Activated naive CD4-positive, alpha-beta T cell treated with anti-CD3 and anti-CD28 coated beads, Interleukin-2, amount 10 ng/mL, durations not matched to agents 7 days and 5 days (primary cell): ENCODE measurements at places on chromosomes 7 and 10.
A peak's percentile ranks its signal among the peaks of the same experiment; 100 is the strongest.

- peak; percentile 63 for DNase-seq
Measured at GRCh38 chr10:112115781-112116385, 67.7 kb downstream of the GPAM start.

GRCh38 chr7:120990468-120991118 lies 2.1 kb downstream of the CPED1 start:
- DNase-seq, result no peak

- no peak for DNase-seq
Measured at GRCh38 chr10:11794566-11794965, 28.6 kb upstream of the PROSER2 start.

DNA sequence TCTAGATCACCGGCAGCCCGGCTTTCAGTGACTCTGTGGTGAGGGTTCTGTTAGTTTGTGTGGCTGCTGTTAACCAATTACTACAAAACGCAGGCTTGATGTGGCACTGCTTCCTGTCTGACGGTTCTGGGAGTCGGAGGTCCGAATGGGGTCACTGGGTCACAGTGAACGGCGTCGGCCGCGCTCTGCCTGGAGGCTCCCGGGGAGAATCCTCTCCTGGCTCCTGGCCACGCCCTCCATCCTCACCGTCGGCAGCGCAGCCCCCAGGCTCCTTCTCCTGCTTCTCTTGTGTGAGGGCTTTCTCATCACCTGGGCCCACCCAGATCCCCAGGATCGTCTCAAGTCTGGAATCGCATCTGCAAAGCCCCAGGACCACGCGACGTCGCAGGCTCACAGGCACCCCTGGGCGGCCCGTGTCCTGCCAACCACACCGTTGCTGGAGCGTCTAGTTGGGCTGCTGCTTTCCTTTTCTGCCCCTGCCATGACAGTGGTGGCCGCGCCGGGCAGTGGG lies 31.8 kb upstream of the NKX6-2 start:
- DNase-seq, result no peak

DNA sequence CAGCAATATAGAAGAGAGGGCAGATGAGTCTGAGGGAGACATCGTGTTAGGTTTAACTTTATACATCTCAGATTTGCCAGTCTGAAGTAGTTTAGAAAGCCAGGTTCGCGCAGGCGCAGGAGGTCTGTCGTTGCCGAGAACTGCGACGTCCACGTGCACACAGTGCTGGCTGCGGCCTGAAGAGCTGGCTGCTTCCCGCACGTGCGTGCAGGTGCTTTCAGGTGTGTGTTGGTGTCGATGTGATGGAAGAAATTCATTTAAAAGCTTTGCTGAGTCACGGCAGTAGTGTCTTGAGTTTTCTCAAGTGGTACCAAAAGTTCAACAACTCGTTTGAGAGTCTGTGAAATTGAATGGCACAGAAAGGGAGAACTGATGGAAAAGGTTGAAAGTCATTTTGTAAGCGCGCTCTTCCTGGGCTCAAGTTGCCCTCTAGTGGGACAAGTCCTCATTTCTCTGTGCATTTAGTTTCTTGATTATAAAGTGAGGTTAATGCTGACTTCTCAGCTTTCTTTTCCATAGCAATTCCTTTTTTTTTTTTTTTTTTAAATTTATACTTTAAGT lies 18.6 kb downstream of the WDR37 start:
- no peak for DNase-seq

GRCh38 chr7:96320442-96320841 lies 1.5 kb downstream of the SLC25A13 start:
- no peak for DNase-seq

GRCh38 chr10:15223174-15223573 lies 54.7 kb upstream of the NMT2 start:
- no peak for DNase-seq

DNA sequence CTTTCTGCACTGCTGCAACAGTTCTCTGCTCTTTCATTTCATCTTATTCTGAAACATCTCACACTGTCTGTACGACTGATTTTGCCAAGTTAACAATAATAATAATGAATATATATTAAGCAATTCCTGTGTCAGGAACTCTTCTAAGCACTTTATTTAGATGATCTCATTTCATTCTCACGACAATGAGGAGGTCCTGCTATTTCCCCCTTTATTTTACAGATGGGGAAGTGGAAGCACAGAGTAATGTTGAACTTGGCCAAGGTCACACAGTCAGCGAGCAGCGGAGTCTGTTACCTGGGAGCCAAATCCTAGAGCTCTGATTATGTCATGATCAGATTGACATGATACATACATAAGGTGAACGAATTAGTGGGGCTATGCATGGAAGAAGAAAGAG lies 5.8 kb downstream of the MRC1 start:
- DNase-seq, result no peak

GRCh38 chr10:74868392-74868977 lies 42.1 kb downstream of the KAT6B start:
- DNase-seq, result no peak

GRCh38 chr7:29808075-29808801 lies 1.9 kb downstream of the WIPF3 start:
- DNase-seq, result no peak

DNA sequence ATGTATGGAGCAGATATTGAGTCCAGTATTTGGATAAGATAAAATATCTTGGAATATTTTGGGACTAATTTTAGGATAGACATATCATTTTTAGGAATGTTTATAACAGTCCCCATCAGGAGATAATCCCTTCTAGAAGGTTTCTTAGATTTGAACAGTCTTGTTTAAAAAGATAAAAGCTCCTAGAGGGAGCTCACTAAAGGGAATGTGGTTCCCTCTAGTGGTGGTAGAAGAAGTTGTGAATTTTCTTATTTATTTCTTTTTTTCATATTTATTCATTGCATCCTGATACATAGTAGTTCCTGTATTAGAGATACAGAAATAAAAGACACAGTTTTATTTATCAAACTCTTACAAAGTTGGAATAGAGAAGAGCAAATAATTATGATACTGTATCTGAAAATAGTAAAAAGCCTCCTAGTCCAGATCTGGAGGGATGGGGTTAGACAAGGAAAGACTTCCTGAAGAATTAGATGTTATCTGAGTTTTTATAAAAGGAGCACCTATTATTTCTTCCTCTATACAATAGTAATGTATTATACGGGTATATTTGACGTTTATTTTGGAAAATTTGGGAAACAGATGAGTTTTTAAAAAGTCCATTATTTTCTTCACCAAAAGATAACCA lies 24.5 kb upstream of the KLF14 start:
- DNase-seq, result no peak

GRCh38 chr10:53108317-53108934 lies 335.8 kb upstream of the MBL2 start:
- DNase-seq, result no peak

DNA sequence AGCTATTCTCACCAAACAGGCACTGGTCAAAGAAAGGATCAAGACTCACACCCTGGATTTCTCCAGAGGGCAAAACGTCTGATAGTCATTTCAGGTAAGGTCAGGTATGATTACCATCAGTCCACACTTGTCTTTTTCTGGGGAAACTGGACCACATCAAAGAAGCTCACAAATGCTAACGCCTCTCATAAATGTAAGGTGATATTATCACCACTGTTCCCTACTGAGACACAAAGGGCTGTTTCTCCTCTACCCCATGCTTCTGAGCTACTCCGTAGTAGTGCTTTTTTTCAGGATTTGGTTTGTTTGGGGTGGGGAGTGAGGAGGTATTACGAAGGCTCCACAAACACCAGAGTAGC lies 51.6 kb downstream of the CREB3L2 start:
- DNase-seq, result no peak

DNA sequence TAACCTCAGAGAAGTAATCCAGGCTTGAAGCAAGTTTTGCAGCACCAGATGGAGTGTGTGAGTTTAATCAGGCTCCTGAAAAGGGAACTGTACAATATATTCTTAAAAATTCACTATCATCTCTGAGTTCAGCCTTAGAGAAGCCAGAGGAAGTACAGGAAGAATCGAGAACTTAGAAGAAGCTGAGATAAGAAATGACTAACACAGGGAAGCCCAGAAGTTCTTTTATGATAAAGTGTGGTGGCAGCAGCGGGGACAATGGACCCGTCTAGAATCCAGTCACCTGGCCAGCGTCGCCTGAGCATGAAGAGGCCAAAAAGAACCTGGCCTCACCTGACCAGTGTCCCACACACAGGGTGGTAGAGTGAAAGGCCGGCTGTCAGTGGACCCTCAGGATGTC lies 161.0 kb downstream of the USP6NL start:
- no peak for DNase-seq

DNA sequence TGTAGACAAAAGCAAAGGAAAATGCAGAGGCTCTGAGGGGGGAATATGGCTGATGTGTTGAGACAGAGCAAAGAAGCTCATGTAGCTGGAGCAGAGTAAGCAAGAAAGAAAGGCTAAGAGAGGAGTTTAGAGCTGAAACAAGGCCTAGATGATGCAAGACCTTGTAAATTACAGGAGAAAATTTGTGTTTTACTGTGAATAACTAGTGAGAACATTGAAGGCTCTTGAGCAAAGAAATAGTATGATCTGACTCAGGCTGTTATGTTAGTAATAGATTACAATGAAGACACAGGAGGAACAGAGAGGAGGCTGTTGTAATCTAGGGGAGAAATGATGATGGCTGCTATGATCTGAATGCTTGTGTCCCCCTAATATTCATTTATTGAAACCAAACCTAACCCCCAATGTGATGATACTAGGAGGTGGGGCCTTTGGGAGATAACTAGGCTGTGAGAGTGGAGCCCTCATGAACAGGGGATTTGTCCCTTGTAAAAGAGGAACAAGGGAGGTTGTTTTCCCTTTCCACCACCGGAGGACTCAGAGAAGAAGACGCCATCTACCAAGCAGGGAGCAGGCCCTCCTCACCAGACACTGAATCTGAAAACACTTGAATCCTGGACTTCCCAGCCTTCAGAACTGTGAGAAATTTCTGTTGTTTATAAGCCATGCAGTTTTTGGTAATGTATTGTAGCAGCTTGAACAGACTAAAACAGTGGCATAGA lies 394.9 kb downstream of the HTR7 start:
- no peak for DNase-seq

GRCh38 chr10:76981251-76981650 lies 656.4 kb downstream of the KCNMA1 start:
- DNase-seq, result no peak

DNA sequence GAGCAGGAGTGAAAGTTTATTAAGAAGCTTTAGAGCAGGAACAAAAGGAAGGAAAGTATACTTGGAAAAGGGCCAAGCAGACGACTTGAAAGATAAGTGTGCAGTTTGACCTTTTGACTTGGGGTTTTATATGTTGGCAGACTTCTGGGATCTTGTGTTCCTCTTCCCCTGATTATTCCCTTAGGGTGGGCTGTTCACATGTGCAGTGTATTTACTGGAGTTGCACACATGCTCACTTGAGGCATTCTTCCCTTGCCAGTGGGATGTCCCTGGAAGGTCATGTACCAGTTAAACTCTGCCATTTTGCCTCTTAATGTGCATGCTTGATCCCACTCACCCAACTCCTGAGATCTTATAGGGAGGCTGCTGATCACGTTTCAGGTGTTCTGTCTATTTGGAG lies 23.4 kb upstream of the ARHGAP12 start:
- no peak for DNase-seq

DNA sequence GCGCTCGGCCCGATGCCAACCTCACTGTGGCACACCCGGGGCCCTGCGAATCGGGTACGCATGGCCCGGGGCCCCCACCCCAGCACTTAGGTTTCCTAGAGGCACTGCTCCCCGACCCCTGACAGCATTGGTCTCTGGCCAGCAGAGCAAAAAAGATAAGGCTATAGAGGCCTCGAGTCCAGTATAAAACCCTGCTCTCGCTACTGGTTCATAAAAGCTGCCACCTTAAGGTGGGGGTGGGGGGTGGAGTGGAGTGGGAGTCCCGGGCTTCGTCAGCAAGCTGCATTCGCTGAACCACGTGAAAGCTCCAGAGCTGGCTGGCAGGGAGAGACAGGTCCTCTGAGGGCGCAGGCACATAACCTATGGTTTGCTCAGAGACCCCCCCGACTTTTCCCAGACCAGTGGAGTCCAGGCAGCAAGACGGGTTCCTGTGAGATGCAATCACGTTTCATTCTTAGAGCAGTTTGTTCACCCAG lies 1.3 kb downstream of the KAZALD1 start:
- DNase-seq, result no peak

GRCh38 chr10:33596422-33596821 lies 262.0 kb upstream of the NRP1 start:
- no peak for DNase-seq

DNA sequence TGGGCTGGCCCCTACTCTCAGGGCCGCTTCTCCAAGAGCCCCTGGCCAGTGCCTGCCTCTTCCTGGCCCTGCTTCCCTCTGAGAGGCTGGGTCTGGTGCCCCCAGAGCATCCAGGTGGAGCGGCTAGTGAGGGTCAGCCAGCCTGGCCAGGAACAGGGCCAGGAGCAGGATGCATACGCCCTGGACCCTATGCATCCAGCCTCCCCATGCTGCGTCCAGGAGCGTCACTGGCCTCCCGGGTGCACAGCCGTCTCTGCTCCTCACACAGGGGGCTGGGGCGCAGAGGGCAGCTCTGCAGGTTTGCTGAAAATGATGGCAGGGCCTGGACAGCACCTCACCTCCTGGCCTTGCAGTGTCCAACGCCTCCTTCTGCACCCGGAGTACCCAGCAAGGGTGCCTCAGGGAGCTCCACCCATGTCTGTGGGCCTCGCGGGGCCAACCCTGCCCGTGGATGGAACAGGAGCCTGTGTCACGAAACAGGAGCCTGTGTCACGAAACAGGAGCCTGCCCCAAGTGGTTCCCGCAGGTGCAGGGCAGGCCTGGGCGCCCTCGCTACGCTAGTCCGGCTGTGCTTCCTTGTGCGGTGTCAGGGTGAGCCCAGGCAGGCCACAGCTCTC lies 246.2 kb upstream of the PPP2R2D start:
- no peak for DNase-seq

DNA sequence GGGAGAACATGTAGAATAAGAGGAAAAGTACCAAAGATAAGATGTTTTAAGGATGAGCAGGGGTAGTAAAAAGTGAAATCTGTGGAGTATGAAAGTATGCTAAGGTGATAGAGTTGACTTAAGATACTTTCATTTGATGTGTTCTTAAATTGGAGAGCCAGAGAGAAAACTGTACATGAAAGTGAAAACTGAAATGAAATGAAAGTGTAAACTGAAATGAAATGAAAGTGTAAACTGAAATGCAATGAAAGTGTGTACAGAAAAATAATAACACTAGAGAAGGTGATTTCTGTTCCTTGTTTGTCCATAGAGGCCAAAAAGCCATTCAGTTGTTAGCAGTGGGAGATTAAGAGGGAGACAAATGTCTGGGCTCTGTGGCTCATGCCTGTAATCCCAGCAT lies 17.5 kb downstream of the AHR start:
- DNase-seq, result no peak

- no peak for DNase-seq
Measured at GRCh38 chr7:47635091-47636080, 53.5 kb upstream of the TNS3 start.
